Activated CD8-positive, alpha-beta memory T cell treated with anti-CD3 and anti-CD28 coated beads, Interleukin-2, amount 10 ng/mL, durations not matched to agents 7 days and 5 days (primary cell): ENCODE measurements at places on chromosomes 16 and 17.
A peak's percentile ranks its signal among the peaks of the same experiment; 100 is the strongest.

DNA sequence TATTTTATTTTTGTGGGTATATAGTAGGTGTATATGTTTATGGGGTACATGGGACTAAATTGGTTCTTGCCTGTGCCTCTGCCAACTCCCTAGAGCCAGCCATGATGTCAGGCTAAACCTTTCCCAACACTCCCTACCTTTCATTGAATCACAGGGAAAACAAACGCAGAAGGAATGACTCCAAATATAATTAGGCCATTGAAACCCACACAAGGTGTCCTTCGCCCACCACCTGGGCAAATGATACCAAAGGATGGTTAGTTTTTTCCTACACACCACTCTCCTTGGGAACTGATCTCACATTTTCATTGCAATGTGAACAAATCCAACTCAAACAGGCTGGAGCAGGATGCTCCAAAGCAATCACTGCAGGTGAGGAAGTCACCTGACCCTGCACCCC is 27.5 kb downstream of the WSB1 start:
- no peak for DNase-seq

DNA sequence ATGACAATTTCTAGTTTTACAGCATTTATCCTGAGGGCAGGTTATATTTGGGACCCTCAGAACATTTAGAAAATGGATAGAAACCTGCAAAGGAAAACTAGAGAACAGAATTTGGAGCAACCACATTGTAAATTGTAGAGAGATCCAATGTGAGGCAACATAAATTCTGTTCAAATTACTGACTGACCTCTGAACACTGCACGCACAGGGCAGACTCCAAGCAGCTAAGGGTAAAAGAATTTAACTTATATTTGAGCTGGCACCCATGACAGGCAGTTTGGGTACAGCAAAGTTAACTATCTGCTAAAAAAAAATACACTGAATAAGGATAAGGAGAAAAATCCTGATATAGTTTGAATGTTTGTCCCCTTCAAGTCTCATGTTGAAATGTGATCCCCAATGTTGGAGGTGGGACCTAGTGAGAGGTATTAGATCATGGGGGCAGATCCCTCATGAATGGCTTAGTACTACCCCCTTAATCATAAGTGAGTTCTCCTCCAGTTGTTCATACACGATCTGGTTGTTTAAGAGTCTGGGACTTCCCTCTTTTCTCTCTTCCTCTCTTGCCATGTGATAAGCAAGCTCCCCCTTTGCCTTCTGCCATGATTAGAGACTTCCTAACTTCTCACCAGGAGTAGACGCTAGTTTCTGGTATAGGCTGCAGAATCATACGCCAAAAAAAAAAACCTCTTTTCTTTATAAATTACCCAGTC is 75.7 kb downstream of the FBXL20 start:
- no peak for DNase-seq

- peak; percentile 58 for DNase-seq
Observed at GRCh38 chr17:74690409-74690825, 22.3 kb downstream of the CD300LF start.

- DNase-seq: no peak
Observed at GRCh38 chr16:63744077-63744874, 1377.6 kb downstream of the CDH11 start.

GRCh38 chr16:83953796-83954576 is 946 bp downstream of the OSGIN1 start:
- DNase-seq: no peak
